ENCODE measurements at places on chromosomes 11 and 22.

GRCh38 chr11:46018651-46019050 is 96.2 kb downstream of the LARGE2 start:
- DNase-seq, result no peak

DNA sequence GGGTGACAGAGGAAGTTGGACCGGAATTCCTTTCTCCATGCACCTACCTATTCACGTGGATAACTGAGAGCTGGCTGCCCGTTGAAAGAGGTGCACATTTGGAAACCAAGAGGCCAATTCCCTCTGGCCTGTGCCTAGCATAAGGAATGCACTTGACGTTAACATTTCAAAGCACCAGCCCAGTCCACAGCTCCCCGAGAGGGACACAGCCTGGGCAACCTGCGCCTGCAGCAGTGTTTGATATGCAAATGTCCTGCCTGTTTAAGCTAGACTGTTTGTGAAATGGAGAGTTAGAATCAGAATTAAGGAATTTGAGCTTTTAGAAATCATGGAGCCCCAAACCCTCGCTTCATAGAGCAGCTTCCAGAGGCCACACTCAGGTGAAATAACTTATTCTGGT is 126.1 kb downstream of the DSCAML1 start:
- DNase-seq, result no peak

DNA sequence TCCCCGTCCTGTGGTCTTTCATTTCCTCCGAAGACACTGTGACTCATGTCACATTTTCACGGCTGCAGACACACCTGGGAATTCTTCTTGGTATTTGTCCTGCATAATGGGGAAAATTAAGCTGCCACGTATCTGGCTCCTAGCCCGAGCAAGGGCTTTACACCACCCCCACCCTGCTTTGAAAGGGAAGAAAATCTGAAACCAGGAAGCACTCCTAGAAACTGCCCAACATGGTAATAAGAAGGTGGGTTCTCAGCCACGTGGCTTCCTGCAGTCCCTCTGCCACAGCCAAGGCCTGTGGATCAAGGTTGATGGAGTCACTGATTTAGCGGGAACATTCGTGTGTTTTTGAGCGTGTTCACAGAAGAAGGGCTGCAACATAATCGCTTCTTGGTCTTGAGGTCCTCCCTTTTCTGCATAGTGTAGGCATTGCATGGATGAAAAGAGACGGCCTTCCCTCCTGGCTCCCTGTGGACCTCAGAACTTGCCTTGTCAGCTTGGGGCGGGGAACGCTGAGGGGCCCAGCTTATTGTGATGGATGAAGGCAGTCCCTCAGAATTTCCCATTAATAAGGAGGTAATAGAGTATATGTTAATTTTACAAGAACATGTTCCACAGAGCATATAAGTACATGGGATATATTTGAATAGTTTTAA is 292.0 kb downstream of the NTM start:
- DNase-seq, result no peak

DNA sequence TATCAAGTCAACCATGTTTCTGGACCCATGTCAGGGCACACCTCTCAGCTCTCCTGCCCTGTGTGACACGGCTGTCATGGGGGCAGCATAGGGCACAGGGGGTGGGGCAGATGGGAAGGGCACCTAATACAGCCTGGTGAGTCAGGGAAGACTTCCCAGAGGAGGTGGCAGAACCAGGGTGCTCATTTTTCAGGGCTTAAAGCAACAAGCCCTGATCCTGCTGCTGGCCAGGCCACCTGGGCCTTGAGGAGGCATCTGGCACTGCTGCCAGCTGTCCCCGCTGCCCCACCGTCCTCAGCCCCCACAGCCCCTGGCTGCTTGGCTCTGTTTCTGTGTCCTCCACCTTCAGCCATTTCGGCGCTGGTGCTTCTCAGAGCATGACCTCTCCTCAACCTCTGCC is 4.4 kb downstream of the MAP3K11 start:
- no peak for DNase-seq

GRCh38 chr11:10659339-10660216 is 34.0 kb downstream of the IRAG1 start:
- DNase-seq, result no peak

DNA sequence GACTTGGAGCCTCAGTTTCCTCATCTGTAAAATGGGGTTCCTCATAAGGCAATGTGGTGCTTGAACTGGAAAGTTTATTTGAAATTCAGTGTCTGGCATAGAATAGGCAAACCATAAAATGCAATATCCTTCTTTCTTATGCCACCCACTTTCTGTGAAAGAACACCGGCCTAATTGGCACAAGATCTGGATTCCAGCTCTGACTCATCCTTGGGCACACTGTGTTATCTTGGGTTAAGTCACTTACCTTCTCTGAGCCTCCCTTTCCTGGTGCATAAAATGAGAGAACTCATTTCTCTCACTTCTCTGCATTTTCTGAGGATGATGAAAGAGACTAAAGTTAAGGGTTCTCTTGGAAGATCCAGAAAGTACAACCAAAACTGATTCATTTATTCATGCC is 5.1 kb downstream of the INSC start:
- no peak for DNase-seq

DNA sequence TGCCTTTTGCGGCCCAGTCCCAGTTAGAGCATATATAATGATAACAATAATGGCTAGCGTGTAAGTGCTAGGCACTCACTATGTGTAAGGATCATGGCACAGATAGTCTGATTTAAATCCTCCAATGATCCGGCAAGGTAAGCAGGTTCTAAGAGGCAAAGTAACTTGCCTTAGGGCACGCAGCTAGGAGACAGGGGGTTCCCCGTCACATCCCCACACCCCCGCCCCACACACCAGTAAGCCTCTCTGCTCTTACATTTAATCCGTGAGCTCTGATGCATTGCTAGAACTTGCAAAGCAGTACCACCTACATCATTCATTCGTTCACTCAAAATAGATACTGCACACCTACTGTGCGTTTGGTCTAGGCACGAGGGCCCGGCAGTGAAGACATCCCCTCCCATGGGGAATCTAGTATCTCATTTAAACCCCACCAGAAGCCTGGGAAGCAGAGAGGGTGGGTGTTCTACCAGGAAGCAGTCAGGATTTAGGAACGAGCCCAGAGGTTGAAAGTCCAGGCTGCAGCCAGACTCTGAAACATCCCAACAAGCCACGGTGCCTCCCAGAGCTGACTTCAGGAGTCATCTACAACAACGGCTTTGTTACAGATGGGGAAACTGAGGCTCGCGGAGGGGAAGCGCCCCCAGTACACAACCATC is 20.6 kb downstream of the TMPRSS6 start:
- DNase-seq, result no peak

GRCh38 chr22:46966495-46966845 is 204.0 kb downstream of the TBC1D22A start:
- DNase-seq, result no peak

GRCh38 chr11:64658265-64658664 is 64.7 kb downstream of the NRXN2 start:
- DNase-seq, result no peak

DNA sequence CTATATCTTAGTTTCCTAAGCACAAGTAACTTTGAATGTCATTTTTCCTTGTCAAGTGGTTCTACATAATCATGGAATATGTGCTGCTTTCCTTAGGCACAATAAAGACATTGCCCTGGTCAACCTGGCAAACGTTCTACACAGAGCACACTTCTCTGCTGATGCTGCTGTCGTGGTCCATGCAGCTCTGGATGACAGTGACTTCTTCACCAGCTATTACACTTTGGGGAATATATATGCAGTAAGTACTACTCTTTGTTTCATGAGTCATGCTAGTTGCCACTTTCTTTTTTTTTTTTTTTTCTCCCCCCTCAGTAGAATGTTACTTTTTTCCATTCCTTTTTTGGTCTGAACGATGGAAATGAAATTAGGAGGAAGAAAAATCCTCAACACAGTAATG is 38.5 kb downstream of the TTC17 start:
- DNase-seq, result no peak

GRCh38 chr11:24068197-24068596 is 428.7 kb upstream of the LUZP2 start:
- DNase-seq, result no peak

DNA sequence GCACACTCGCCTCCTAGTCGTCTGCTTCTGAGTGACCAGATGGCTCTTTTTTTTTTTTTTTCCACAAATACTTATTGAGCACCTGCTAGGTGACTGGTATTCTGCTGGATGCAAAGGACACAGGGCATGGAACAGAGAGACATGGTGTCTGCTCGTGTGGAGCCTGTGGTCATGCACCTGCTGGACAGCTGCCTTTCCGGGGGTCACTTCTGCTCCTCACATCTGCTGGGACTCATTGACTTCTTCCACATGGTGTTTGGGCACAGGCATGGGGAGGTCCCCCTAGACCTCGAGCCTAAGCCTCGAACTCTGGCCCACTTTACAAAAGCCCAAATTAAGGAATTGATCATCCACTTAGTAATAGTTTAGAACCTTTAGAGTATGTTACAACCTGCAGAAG is 39.5 kb upstream of the EMID1 start:
- no peak for DNase-seq

- DNase-seq, result no peak
Measured at GRCh38 chr11:441043-441417, 781 bp downstream of the ANO9 start.

DNA sequence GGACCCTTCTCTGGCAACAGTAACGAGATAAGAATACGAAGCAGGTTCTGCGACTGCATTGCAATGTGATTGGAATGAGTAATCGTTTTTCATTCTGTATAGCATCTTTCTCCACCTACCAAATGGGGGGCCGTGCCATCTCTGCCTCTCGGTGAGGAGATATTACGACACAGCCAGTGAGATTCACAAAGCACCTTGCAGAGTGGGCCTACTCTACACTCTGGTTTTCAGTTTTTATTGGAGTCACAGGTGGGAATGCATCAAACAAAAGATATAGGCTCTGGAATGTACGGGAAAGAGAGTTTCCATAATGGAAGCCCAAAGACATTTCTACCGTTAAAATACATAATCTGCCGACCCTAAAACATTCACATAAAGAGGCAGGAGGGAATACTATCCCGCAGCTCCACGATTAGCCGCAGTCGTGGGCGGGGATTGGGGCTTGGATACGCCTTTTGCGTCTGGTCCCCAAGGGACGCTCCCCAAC is 423 bp upstream of the RTN3 start:
- DNase-seq, result no peak

Data from stimulated activated CD8-positive, alpha-beta memory T cell treated with anti-CD3 and anti-CD28 coated beads, Interleukin-7, amount 100 ng/mL, for 4 hours (primary cell).